ENCODE measurements at places on chromosomes 12 and 14.

GRCh38 chr12:15550793-15551192 is 228.5 kb downstream of the PTPRO start:
- DNase-seq, result no peak

GRCh38 chr12:90947869-90948268 is 7.1 kb downstream of the CCER1 start:
- no peak for DNase-seq

- DNase-seq, result no peak
Observed at GRCh38 chr14:54931101-54931500, 28.5 kb upstream of the GCH1 start.

DNA sequence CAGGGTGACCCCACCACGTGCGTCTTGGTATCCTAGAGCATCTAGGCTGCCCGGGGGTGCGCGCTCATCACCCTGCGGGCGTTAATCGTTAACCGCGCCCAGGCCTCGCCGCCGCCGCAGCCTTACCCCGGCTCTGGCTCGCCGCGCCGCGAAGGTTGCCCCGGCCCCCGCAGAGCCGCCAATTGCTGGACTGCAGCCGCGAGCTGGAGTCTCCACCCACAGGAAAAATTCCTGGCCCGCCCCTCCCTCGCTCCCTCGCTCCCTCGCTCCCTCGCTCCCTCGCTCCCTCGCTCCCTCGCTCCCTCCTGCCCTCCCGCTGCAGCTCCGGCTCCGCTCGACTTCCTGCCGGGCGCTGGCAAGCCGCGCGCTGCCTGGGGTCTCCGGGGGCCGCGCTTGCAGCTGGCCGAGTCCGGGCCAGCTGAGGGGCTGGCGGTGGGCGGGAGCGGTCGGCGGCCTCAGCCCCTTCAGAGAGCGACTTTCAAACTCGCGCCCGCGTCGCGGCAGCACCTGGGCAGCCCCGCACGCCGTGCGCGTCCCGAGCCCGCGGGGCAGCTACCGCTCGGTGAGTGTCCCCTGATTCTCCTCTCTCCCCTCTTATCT is at the start of gene PLEKHG3:
Gene PLEKHG3, plus strand, starts transcription at position 282 of the 600 bp plus-strand sequence. CDS start 23,208 bp downstream, outside the sequence.
- peak; percentile 40 for DNase-seq

GRCh38 chr12:40614923-40615322 is 77.3 kb upstream of the CNTN1 start:
- no peak for DNase-seq

Data from T-helper 9 cell (primary cell).